Spinal cord (tissue), 10 donors: ENCODE measurements at places on chromosomes 1 and 21.

DNA sequence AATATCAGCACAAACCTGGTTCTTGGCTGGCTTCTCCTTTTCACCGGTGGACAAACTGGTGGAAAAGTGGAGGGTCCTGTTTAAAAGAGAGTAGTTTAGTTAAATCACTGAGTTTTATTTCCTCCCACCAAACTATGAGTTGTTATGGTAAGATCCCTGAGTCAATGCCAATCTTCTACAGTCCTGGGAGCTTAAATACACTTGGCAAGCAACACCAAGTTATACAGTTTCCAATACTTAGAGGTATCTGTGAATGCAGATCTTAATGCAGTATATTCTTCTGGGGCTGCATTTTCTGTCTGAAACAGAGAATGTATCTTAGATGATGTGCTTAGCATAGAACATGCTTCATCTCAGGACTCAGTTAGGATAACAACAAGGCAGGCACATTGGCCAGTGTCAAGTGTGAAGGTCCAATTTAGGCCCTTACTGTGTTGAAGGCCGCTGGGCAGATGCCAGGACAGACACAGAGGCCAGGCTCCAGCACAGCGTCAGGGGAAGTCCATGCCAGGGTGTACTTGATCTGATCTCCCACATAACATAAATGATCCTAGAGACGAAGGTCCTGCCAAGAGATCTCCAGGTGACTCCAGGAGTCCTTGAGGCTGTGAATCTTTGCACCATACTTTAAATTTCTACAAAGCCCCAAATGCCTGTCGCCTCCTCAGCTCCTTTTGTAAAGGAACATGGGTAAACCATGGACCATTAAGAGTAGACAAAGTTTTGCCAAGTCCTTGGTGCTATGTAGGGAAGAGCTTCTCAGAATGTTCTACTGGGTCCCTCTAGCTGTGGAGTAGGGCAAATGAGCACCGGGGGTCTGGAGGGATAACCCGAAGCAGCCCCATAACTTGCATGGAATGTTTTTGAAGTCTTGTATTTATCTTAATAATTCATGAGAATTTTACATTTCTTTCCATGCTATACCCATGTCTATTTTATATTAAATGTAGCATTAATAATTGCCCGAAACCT lies 76.8 kb downstream of the KCNJ15 start:
- no peak for DNase-seq

DNA sequence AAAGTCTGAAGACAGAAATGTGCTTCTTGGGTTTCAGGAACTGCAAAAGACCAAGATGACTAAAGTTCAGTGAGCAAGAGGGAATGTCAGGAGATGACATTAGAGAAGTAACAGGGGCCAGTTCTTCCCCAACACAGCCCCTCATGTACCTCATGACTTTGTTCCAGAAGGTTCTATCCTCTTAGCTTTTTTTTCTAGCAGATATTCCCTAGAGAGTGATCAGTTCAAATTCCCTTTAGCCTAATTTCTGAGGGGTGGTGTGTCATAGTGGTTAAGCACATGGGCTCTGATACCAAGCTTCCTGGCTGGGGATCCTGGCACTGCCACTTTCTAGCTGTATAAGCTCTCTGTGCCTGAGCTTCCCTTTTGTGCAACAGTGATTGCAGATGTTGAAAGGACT lies 108.0 kb downstream of the LBR start:
- DNase-seq, result no peak

- no peak for DNase-seq
Measured at GRCh38 chr1:71660411-71660810, 579.6 kb upstream of the ZRANB2 start.

DNA sequence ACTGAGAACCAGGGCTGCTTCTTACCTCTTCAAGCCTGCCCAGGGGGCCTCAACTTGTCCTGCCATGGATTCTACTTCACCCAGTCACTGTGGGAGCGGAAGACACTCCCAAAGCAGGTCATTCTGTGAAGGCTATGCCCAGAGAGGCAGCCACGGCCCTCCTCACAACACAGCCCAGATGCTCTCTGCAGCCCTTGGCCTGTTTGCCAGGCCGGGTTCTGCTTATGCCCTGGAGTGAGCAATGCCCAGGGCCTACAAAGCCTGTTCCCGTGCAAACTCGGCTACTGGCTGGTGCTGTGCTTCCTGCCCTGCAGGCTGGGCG lies 33.8 kb upstream of the SLC30A1 start:
- DNase-seq, result no peak

GRCh38 chr1:42143896-42144710 lies 9.1 kb upstream of the GUCA2B start:
- DNase-seq, result no peak

DNA sequence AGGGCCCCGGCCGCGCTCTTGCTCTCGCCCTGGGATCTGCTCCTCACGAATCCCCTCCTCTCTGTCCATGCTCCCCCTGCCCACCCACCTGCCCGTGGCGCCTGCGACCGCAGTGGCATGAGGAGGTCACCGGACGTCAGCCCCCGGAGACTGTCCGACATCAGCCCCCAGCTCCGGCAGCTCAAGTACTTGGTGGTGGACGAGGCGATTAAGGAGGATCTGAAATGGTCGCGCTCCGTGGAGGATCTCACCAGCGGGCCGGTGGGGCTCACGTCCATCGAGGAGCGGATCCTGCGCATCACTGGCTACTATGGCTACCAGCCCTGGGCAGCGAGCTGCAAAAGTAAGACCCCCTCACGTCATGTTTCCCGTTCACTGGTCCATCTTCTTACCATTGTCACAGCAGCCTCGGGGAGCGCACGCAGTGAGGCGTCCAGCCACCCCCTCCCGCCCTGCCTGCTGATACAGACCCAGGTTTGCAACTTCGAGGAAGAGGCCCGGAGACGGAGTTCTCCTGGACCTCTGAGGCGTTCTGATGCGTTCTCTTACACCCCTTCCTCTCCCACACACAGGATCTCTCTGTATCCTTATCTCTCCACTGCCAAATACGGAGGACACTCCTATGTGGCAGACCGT lies 1.1 kb downstream of the SLC35F3 start:
- peak; percentile 38 for DNase-seq

DNA sequence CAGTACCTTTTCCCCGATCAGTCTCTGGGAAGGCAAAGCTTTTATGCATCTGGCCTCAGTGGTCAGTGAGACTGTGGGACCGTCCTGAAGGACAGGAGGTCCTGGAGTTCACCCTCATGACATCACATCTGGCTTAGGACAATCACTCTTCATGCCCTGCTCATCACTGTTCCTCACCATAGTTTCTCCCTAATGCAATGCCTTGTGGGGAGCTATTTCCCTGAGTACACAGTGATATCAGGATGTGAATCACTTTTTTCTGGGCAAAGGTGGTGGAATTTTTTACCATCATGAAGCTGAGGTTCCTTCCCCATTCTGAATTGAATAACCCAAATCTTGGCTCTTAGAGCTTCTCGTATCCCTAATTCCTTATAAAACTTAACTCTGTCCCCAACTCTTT lies 34.8 kb upstream of the CFAP126 start:
- no peak for DNase-seq

GRCh38 chr1:169745015-169745861 lies 11.4 kb upstream of the SELE start:
- no peak for DNase-seq

DNA sequence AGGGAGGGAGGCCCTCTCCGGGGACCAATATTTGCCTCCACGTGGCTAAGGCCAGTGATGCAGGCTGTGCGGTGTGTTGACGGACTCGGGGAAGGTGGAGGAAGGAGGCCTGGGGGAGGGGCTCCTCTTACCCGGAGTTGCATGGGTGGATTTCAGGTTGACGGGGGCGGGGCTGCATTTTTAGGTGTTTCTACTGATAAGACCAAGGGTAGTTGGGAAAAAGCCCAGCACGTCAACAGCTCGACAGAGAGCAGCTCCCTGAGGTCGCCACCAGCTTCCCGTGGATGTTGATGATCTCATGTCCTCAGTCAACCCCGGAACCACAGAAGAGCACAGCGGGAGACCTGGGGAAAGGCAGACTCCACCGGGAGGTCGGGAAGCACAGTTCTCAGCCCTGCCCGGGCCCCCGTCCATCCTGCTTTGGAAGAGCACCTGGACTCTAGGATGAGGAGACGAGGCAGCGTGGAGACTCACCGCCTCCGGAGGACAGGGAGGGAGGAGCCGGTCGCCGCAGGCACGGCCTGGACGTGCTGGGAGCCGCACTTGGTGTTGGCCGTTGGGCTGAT lies 32.9 kb upstream of the COL6A1 start:
- no peak for DNase-seq

DNA sequence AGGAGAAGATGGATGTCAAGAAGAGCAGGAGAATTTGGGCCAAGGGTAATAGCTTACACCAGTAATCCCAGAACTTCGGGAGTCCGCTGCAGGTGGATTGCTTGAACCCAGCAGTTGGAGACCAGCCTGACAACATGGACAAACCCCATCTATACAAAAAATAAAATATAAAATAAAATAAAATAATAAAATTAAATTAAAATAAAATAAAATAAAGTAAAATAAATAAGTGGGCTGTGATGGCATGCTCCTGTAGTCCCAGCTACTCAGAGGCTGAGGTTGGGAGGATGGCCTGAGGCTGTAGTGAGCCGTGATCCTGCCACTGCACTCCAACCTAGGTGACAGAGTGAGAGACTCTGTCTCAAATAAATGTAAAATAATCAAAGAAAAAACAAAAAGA lies 1946.7 kb downstream of the MRPL39 start:
- no peak for DNase-seq

- DNase-seq, result no peak
Measured at GRCh38 chr1:85224734-85225623, 24.2 kb upstream of the SYDE2 start.

DNA sequence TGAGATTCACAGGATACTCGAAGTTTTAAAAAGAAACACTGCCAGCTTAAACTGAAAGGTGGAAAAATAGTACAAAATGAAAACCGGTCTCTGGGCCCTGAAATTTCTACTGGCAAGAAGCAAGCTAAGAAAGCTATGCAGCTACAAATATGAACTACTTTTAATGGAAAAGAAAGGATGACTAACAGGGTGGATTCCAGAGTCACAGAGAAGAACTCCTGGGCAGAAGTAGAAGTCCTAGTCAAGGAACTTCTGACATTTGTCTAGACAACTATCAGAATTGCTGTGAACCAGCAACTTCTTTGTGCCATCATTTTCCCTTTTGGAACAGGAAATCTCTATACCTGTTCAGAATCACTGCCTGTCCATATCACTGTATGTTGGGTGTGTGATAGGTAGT lies 38.1 kb downstream of the CD160 start:
- no peak for DNase-seq

GRCh38 chr1:98406352-98407088 lies 255.0 kb upstream of the SNX7 start:
- DNase-seq, result no peak

DNA sequence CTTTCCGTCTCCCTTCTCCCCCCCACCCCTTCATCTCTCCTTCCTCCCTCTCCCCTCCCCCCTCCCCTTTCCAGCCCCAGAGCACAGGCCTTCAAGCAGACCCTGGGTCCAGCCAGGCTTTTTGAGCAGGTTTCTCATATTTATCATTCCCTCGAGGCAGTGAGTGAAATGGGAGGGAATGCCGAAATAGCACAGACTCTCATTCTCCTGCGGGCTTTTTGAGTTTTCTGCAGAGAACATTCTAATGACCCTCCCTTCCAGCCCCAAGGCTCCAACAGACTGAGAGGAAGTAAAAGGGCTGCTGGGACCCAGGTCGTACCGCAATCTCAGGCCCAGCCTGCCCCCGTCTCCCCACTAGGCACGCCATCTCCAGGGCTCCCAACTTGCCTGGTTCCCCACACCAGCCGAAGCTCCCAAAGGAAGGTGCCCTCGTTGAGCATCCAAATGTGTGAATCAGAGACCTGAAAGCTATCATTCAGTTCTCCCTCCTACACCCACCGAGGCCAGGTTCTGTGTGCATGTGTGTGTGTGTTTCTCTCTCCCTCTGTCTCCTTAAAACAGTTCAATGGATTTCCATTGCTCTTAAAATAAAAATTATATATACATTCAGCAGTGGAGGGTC lies 22.3 kb downstream of the ACTA1 start:
- DNase-seq, result no peak

DNA sequence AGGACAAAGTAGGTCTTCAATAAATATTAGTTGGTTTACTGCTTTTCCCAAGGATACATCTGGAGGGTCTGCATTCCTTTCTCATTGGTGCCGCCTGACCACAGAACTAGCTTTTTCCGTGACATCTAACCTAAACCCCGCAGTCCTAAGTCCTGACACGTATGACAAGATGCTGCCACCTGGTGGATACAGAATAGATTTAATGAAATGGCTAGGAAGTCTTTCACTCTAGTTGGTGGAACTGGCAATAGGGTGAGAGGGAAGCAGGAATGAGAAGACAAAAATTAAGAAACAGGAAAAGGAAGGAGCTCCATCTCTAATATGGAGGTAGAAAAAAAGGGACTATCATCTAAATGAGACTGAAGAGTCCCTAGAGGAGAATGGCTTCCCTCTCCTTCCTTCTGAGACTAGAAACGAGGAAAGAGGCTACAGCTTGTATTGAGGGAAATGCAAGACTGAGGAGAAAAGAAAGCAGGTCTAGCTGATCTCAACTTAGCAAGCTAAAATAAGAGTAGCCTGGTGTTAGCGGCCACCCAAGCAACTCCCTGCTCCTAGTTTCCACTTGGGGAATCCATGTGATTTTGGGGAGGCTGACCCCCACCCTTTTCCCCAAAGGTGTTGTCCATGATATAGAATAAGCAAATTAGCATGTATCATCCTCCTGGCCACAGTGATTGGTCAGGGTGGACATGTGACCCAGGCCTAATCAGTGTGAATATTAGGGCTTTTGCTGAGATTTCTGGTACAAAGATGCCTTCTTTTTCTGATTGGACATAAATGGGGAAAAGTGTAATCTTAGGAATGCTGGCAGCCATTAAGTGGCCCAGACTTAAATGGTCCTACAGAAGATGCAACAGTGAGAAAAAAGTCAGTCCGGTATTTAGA lies 5.9 kb downstream of the RFX5 start:
- peak; percentile 89 for DNase-seq

- no peak for DNase-seq
Measured at GRCh38 chr1:174724219-174724618, 275.5 kb upstream of the CACYBP start.

GRCh38 chr1:32889731-32890278 lies 3.5 kb downstream of the HPCA start:
- DNase-seq, result no peak
